ENCODE measurements at places on chromosomes 13 and 19. TPM values are rescaled to one million over a fixed set of nuclear protein-coding genes. Genes with fewer than 3 reads are reported as not detected.

DNA sequence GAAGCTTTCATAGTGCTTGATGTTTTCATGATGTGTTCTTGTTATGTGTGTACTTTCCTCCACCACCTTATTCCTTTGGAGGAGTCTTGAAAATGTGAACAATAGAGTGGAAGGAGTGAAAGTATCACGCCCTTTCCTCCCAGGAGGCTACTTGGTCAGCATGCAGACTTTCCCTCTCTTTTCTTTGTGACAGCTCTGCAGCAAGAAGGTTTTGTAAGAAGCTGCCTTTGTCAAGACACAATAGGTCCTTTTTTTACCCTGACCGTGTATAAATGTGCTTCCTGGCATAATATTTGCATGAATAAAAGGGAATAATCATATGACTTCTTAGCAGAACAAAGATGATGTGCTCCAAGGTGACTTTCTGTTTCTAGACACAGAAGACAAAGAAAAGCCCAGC, 882.6 kb upstream of the SLITRK5 start:
- no peak for DNase-seq

- DNase-seq = no peak
Observed at GRCh38 chr13:40480012-40480914, 186.2 kb downstream of the FOXO1 start.

DNA sequence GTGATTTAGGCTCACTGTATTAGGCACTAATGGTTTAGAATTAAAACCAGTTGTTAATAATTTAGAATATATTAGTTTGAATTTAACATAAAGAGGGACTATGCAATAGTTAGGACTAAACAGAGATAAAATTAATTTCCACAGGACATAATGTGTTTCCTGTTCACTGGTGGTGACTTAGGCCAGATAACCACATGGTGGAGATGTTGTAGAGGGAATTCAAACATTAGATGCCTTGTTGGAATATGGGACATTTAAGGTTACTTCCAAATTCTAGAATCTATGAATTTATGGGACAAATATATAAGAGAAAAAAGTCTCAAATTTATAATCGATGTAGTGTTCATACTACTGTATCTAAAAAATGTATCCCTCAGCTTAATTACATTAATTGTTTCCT, 615.5 kb upstream of the KLHL1 start:
- DNase-seq = no peak

DNA sequence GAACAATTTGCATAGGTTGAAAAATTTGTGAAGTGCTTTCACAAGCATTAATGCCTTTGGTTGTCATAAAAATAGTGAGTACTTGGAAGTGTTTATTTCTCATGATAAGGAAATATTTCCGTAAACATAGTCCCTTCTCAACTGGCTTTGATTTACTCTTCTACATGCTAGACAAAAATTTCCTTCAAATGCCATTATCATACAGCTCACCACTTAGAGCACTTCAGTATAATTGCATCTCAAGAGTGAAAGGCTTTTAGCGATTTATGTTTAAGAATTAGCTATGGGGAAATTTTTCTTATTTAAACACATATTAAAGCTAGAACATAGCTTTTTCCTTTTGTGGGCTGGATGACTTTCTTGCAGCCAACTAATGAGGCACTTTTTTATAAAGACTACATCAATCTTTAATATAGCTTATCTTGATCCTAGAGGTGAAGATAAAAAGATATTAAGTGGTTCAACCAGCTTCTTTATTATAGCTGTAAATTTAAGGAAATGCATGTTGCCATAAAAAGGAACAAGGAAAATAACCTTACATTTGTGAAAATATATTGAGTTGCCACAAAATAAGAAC, 656.8 kb downstream of the SLITRK6 start:
- no peak for DNase-seq

GRCh38 chr19:3792114-3792513, 5.9 kb upstream of the MATK start:
- DNase-seq = no peak

Gene FLT3
- not detected for total RNA-seq

Gene EDDM13
- not detected for total RNA-seq

All from Right ventricle myocardium inferior (tissue), 1 donor.